ENCODE measurements at places on chromosomes 7 and 10. TPM values are rescaled to one million over a fixed set of nuclear protein-coding genes. Genes with fewer than 3 reads are reported as not detected.

DNA sequence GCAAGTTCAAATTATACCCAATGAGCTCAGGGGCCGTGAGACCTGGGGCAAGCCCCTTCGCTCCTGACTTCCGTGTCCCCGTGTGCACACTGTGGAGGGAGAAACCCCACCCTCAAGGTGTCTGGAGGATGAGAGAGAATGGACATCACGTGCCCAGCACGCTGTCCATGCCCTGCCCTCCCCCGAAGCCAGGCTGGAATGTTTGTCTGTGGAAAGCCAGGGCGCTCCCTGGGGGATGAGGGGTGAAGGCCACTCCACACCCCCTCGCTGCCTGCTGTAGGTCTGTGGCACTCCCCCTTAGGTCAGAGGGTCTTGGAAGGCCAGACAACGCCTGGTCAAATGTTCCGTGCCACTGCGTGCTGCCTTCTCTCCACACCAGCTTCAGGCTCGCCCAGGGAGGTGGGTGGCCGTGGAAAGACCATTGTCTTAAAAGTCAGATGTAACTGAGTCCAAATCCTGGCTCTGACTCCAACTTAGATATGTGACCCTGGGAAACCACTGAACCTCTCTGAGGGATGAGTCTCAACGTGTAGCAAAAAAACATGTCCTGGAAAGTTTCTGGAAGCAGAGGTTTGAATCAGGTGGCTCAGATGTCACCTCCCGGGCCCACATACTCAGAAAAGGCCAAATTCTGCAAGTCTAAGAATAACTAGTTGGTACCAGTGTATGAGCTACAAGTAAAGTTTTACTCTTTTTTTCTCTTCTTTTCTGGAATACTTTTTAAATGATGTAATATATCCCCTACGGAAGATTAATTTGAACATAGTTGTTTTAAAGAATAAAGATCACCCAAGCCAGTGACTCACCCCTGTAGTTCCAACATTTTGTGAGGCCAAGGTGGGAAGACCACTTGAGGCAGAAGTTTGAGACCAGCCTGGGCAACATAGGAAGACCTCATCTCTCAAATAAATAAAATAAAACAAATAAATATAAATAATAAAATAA is 24.9 kb downstream of the RCC1L start:
- no peak for DNase-seq
- H3K4me3 ChIP-seq, result no peak overlapping the region
- peaks cover 8% of the 10 kb centered on the region for H3K36me3 ChIP-seq
- no peaks in the 10 kb centered on the region for H3K4me1 ChIP-seq
- no peaks in the 10 kb centered on the region for H3K27me3 ChIP-seq

DNA sequence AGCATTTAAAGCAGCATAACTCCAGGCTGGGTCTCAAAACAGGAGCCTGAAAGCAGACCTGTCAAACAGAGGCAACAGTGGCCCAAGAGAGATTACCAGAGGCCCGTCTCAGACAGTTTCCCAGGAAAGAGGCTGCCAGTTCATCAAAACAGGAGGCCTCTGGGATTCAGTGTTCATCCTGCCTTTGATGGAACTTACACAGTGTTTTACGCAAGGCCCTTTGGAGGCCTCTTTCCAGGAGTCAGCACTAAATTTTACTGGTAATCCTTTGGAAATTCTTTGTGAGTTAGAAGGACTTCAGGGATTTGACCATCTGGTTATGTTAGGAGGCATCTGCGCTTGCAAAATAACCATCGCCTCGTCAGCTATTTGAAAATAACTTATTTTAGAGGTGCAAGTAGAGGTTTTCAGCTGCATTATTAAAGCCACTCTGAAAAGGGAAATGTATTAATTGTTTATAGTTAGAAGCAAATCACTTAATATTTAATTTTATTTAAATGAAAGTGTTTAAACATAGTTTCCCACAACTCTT is 501.2 kb upstream of the COBL start:
- DNase-seq, result no peak
- no peak overlapping the region for H3K4me3 ChIP-seq
- H3K4me1 ChIP-seq, result no peaks in the 10 kb centered on the region
- no peak overlapping the region for H3K27ac ChIP-seq
- no peaks in the 10 kb centered on the region for H3K27me3 ChIP-seq
- no peaks in the 10 kb centered on the region for H3K36me3 ChIP-seq

GRCh38 chr10:114668375-114669080 is 10.5 kb upstream of the ABLIM1 start:
- no peaks in the 10 kb centered on the region for H3K36me3 ChIP-seq
- H3K27me3 ChIP-seq, result no peaks in the 10 kb centered on the region
- no peak overlapping the region for H3K4me3 ChIP-seq
- H3K27ac ChIP-seq, result no peak overlapping the region
- DNase-seq, result no peak
- H3K4me1 ChIP-seq, result no peaks in the 10 kb centered on the region

DNA sequence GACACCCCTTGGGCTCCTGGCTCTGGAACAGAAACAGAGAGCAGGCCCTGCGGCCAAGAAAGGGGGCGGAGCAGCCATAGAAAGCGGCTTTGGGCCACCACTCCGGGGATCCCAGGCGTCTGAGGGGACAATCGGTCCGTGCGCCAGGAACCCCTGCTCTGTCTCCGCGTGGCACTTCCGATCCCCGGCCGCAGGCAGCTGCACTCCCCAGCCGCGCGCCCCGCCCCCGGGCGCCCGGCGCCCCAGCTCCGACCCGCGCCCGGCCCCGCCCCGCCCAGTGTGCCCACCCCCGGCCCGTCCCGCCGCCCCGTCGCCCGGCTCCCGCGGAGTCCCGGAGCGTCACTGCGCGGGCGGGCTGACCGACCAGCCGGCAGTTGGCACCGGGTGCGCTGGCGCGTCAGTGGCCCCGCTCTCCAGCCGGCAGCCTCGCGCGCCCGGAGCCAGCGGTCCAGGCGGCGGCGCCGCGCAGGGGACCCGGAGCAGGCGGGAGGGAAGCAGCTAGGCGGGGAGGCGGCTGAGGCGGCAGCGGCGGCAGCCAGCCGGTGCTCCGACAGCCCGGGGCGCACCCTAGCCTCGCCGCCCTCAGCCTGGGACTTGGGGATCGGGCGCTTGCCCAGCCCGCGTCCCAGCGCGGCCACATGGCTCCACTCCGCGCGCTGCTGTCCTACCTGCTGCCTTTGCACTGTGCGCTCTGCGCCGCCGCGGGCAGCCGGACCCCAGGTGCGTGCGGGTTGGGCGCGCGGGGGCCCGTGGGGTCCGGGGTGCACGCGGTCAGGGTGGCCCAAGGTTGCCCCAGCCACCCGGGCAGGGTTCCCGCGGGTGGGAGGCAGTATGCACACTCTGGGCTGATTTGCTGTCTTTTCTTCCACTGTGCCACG is at the start of gene ADAMTS14:
TSS of gene ADAMTS14 (plus strand) at position 342 of the 878 bp plus-strand sequence. CDS start at position 639, 297 bp downstream.
- no peak within 1 kb of the TSS for H3K27ac ChIP-seq
- H3K36me3 ChIP-seq, result no peaks in the 10 kb centered on the region
- no peak for DNase-seq

DNA sequence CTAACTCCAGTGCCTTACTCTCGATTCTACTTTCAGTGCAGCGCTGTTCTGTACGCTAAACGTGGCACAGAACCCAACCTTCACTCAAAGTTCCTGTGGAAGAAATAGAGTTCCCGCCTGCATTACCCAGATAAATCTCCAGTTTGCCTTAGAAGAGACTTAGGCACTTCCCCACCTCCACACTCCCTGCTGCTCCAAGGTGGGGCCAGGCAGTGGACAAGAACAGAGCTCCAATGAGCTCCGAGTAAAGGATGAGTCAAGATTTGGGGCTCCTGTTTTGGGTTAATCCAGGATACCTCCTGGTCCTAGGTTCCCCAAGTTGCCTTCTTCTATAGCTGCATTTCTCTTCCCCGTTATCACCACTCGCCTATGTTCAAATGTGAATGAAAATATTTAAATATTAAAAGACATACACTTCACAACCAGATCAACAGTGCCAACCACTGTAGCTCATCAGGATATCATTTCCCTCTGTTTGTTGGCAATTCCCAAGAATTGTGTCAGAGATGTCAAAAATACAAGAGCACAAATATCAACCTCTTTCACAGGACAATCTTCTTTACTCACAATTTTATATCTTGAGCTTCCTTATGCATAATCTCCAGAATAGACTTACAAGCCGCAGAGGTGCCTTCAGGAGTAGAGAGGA is 48.0 kb downstream of the MALSU1 start:
- H3K4me3 ChIP-seq, result no peak overlapping the region
- H3K36me3 ChIP-seq, result peaks cover 77% of the 10 kb centered on the region
- H3K4me1 ChIP-seq, result peaks cover 11% of the 10 kb centered on the region
- H3K27me3 ChIP-seq, result no peaks in the 10 kb centered on the region
- no peak overlapping the region for H3K27ac ChIP-seq
- no peak for DNase-seq

DNA sequence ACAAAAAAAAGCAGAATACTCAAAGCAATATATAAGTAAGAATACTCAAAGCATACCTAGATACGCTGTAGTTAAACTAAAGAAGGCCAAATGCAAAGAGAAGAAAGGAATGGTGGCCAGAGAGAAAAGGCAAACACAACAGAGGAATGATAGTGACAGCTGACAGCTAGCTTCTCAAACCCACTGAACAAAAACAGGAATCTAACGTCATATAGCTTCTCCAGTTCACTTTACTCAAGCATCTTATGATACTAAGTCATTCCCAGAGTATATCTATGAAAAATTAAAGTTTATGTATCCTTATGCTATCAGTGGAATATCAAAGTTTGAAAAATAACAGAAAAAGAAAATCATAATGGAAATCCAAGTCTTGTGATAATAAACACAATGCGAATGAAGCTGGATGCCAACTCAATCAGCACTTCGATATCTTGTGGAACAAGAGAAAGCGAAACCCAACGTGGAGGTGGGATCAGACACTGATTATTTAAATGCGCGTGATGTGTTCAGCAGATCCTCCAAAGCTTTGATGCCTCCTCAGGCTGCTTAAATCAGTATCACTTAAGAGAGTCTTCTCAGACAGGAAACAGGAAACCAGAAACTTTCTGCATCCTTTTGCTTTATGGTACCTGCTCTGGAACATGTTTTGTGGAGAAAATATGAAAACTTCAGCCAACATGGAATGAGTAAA is 102.8 kb downstream of the PIP4K2A start:
- H3K27ac ChIP-seq, result no peak overlapping the region
- H3K4me3 ChIP-seq, result no peak overlapping the region
- no peak for DNase-seq
- no peaks in the 10 kb centered on the region for H3K27me3 ChIP-seq
- peaks cover 11% of the 10 kb centered on the region for H3K4me1 ChIP-seq

DNA sequence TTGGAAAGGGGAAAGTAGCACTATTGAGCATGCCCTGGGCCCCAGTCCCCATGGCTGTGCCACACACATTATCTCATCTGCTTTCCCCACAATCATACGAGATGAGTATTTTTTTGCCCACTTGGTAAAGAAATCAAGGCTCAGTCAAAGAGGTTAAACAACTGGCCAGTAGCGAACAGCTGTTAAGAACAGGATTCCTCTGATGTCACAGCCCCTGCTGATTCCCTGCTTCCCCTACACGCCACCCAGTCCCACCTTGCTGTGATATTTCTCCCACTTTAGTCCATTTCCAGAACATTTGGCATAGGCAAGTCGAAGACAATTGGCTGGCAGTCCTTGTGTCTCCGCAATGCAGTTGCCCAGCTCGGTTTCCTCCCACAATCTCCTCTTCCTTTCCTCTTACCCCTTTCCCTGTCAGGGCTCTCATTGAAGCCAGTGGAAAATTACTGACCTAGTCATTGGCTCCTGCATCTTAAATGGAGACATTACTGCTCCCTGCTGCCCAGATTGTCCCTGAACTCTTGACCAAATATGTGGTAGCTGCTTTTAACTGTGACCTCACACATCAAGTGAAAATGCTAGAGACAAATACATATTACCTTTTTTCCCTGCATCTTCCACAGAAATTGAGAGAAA is 56.5 kb upstream of the EEPD1 start:
- H3K27ac ChIP-seq, result no peak overlapping the region
- H3K4me3 ChIP-seq, result no peak overlapping the region
- no peaks in the 10 kb centered on the region for H3K4me1 ChIP-seq

GRCh38 chr7:5426226-5426475 is 2.5 kb upstream of the TNRC18 start:
- peaks cover 23% of the 10 kb centered on the region for H3K4me1 ChIP-seq
- DNase-seq, result no peak
- no peaks in the 10 kb centered on the region for H3K27me3 ChIP-seq

DNA sequence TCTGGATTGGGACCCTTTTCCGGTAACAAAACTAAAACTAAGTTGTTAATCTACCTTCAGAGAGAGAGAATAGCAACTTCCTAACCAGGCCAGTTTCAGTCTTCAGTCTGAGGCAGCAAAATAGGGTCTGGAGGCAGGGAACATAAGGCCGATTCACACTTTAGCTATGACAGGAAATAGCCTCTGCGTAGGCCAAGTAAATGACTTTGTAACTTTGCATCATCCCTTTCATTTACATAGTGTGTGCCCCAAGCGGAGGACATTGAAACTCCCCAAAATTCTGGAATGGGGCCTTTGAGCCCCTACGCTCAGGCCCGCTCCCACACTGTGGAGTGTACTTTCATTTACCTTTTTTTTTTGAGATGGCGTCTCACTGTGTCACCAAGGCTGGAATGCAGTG is 1.7 kb upstream of the UPP1 start:
- no peaks in the 10 kb centered on the region for H3K36me3 ChIP-seq
- peak; percentile 67 for DNase-seq
- peaks cover 50% of the 10 kb centered on the region for H3K4me1 ChIP-seq
- H3K27ac ChIP-seq, result no peak overlapping the region
- H3K27me3 ChIP-seq, result no peaks in the 10 kb centered on the region

DNA sequence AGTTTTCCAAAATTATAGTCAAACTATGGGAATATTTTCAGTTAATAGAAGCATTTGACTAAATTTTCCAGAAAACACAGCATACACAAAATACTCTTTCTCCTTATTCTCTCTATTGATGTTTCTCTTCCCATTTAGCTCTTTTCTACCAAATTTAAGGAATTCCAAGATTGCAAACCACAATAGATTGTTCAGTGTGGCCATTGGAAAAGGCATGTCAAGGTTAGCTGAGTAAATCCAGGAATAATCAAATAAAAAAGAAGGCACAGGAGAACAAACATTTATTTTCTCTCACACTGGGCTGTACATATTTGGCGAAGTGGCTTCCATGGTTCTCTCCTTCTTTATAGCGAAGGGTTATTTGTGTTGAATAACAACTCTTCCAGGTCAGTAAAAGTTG is 117.3 kb downstream of the THSD7A start:
- no peaks in the 10 kb centered on the region for H3K27me3 ChIP-seq
- H3K36me3 ChIP-seq, result no peaks in the 10 kb centered on the region
- no peak for DNase-seq
- no peak overlapping the region for H3K4me3 ChIP-seq

- H3K27ac ChIP-seq, result no peak overlapping the region
- H3K4me3 ChIP-seq, result no peak overlapping the region
- no peaks in the 10 kb centered on the region for H3K27me3 ChIP-seq
These were observed 253.0 kb upstream of the PPP2R2D start for GRCh38 chr10:131647789-131648188.

Gene GRM8
- not detected for total RNA-seq

Gene CTAGE8
- total RNA-seq, result not detected

Gene MMP21
- total RNA-seq, result not detected

Gene SPDYE8
- total RNA-seq, result not detected

Gene WIPF3
- total RNA-seq, result not detected

Gene GPR15LG
- not detected for total RNA-seq

Gene SRRM3
- total RNA-seq, result not detected

Gene PALD1
- 54.7 TPM for total RNA-seq

Gene GPR85
- total RNA-seq, result not detected

Gene CALML5
- total RNA-seq, result not detected

Gene MKI67
- total RNA-seq, result 33.1 TPM
